ENCODE measurements at places on chromosomes 4 and X.

DNA sequence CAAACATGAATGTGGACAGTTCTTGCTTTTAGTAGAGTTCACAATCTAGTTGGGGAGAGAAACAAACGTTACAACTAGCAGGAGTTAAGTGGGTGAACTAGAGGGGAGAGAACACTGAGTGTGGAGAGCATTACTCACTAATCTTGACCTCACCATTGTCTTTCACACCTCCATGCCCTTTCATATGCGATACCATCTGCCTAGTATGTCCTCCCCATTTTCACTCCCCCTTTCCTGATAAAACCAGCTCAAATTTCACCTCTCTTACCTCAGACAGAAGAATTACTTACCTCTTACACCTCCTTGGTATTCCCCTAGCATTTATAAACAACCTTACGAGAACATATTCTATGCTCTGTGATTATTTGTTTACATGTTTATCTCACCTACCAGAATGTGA lies 53.6 kb downstream of the LAS1L start:
- no peak for DNase-seq

- DNase-seq, result no peak
These were observed 38.6 kb downstream of the LNX1 start for GRCh38 chr4:53552711-53553110.

DNA sequence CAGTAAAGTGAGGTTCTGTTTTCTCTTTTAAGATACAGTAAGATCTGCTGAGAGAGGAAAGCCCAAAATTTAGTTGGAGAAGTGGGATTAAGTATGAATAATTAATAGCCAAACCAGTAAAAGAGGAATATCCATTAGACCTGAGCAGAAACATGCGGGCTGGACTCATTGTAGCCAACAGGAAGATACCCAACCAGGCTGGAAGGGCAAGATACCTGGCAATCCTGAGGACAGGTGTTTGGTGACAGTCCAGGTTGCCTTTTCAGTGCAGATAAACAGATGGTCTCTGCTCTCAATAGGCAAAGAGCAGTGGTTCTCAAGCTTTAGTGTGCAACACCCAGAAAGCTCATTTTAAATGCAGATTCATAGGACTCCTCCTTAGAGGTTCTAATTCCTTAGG lies 980.8 kb upstream of the GRID2 start:
- no peak for DNase-seq

DNA sequence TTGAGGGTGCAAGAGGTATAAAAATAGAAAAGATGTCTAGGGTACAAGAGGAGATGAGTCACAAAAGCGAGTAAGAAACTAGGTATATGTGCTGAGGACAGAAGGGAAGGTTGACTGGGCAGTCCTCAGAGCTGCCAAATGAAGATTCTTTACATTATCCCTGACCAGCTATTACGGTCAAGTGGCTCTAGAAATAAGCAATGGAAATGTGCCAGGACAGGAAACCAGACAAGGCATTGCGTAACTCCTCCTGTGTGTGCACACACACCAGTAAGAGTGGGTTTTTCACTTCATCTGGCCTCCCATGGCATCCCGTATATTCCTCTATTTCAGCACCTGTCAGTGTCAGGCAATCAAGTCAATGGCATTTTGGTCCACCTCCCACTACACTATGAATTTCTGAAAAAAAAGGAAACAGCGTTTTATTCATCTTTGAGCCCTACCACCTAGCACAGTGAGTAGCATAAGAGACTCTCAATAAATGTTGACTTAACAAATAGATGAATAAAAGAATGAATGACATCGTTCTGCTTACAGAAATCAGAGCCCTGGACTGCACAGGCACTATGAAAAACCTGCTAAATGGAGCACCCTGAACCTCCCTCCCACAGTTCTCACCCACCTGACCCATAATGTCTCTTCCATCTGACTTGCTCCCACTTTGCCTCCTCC lies 62.6 kb upstream of the KLF3 start:
- DNase-seq, result no peak

- no peak for DNase-seq
These were observed 401.3 kb upstream of the NDST4 start for GRCh38 chr4:115514675-115515074.
